Forelimb muscle (tissue), 1 donor: ENCODE measurements at places on chromosomes 1 and 21. TPM values are rescaled to one million over a fixed set of nuclear protein-coding genes. Genes with fewer than 3 reads are reported as not detected.

THEM5 gene
- 0.56 TPM for polyA plus RNA-seq

ETV3L gene
- polyA plus RNA-seq: not detected

CADM3 gene
- polyA plus RNA-seq: 0.47 TPM

DNA sequence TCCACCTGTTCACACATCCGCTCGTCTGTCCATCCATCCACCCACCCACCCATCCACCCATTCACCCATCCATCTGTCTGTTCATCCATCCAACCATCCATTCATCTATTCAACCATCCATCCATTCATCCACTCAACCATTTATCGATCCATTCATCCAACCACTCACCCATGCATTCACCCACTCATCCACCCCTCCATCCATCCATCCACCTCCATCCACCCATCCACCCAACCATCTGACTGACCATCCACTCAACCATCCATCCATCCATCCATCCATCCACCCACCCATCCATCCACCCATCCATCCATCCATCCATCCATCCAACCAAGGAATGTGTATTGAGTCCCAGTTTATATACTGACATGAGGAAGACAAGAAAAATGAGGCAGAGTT lies 73.1 kb downstream of the UMODL1 start:
- no peak for DNase-seq

GRCh38 chr1:51234721-51235425 lies 1.2 kb upstream of the RNF11 start:
- DNase-seq: no peak

GRCh38 chr21:35367553-35367952 lies 318.5 kb upstream of the RUNX1 start:
- no peak for DNase-seq

PROK1 gene
- not detected for polyA plus RNA-seq

- DNase-seq: no peak
Measured at GRCh38 chr1:115596080-115596780, 45.5 kb upstream of the VANGL1 start.

DNA sequence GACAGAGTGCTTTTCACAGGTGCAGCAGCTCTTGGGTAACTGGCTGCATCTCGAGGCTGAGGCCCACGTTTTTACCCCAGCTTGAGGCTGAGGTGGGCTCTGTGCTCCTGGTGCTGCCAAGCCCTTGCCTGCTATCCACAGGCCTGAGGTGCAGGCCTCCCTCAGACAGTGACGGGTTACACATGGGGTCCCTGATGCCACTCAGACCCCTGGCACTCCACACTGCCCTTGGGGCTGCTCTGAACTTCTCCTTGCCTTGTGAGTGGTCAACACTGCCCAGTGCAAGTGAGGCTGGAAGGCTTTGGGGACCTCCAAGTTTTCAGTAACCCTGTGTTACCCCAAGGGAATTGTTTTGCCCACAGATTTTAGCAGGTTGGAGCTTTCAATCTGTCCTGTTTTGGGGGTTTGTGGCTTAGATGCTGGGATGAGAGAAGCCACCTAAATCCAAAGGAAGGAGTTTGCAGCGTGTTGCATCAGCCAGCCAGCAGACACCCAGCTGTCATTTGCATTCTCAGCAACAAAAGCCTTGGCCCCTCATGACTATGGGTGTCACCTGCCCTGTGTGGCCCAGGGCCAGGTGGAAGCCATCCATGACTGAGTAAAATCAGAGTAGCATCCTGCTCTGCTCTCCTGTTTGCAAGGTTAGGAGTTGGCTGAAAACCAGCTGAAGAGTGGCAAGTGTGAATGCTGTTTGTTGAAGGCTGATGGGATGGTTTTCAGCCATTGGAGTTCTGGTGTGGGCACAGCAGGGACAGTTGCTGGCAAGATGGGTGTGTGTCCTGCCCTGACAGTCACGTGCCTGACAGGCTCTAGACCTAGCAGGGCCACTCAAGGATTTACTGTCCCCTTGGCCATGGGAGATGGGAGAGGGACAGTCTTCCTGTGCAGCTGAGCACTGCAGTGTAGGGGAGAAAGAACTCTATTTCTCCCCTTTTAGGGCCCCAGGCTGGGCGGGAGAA lies 3.2 kb downstream of the RNF187 start:
- no peak for DNase-seq

GRCh38 chr1:12525311-12526181 lies 92.5 kb downstream of the DHRS3 start:
- DNase-seq: no peak

GRCh38 chr1:844472-845026 lies 79.2 kb upstream of the SAMD11 start:
- DNase-seq: no peak

GSTM5 gene
- polyA plus RNA-seq: 16.6 TPM

DNA sequence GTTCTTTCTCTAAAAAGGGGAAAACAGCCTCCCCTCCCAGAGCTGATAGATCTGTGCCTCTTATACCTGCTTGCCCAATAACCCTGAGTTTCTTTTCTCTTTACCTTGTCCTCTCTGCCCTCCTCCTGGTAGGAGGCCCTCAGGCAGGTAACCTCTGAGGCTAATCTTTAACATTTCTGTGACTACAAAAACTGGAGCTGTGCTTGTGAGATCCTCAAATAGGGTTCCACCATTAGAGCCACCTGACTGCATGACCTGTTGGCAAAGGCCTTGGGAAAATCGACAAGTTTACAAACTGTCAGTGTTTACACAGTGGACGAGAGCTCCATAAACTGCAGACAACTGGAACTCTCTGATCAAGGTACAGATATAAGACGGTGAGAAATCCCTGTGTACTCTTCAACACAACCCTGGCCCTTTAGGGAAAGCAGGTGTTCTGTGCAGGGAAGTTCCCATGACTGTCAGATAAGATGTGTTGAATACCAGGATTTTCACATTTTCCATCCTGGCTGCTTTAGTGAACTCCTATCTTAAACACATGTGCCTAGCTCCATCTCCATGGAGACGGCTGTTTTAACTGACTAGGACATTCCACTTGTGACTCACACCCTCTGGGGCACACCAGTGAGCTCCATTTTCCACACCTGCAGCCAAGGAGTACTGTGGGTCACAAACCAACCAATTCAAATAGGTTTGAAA lies 38.3 kb downstream of the ECE1 start:
- DNase-seq: no peak

DNA sequence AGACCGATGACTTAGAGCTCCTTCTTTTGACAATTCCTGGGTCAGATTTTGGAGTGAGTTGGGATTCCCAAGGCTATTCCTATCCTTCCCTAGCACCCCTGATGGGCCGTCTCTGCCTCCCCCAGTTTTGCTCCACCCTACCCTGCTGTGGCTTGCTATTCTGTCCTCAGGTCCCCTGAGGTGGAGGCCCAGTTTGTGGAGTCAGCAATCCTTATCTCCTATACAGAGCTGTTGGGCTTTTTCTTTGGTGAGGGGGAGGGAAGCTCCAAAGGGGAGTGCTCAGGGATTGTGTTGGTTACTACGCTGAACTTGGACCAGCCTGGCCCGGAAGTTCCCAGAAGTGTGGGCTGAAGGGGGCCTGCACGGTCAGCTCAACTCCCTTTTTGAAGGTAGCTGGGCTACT lies 7.6 kb downstream of the SESN2 start:
- no peak for DNase-seq

DNA sequence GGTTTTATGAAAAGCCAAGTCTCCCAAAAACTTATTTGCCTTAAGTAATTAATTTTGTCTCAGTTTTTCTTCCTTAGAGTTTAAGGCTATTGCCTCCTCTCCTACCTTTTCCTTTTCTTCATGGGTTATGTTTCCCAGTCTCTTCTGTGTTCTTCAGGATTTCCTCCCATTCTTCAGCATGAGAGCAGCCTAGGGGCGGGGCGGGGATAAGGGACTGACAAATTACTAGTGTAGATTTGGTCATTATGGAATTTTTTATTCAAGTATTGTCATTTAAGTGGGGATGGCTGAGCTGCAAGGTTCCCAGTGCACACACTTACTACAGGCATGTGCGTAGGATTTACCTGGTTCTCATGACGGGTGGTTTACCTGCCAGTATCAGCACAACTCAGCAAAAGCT lies 35.2 kb upstream of the PIGV start:
- DNase-seq: no peak

DNA sequence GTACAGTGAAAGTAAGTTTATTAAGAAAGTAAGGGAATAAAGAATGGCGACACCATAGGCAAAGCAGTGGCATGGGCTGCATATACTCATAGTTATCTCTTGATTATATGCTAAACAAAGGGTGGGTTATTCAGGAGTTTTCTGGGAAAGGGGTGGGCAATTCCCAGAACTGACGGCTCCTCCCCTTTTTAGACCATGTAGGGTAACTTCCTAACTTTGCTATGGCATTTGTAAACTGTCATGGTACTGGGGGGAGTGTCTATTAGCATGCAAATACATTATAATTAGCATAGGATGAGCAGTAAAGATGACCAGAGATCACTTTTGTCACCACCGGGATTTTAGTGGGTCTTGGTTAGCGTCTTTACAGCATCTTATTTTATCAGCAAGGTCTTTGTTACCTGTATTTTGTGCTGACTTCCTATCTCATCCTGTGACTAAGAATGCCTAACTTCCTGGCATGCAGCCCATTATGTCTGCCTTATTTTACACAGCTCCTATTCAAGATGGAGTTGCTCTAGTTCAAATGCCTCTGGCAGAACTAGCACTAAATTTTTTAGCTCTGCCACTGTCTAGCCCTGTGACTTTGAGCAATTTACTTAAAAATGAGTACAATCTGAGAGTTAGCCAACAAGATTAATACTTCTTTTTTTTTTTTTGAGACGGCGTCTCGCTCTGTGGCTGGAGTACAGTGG lies 110.3 kb upstream of the PALMD start:
- DNase-seq: no peak

DNA sequence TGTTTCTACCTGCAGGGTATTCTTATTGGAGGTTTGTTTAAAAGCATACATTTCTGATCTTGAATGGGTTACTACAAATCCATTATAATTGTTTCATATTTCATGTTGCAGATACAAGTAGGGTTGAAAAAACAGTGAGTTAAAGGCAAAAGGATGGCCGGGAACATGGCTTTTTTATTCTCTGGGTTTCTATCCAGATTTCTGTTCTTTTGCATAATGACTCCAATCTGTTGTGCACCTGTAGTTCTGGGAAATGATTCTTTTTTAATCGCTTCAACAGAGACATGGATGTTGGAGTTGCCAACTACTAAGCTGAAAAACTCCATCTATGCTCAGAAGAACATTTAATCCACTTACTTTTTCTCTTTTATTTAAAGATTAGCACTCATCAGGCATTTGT lies 2.7 kb upstream of the ADAMTS1 start:
- DNase-seq: no peak

DNA sequence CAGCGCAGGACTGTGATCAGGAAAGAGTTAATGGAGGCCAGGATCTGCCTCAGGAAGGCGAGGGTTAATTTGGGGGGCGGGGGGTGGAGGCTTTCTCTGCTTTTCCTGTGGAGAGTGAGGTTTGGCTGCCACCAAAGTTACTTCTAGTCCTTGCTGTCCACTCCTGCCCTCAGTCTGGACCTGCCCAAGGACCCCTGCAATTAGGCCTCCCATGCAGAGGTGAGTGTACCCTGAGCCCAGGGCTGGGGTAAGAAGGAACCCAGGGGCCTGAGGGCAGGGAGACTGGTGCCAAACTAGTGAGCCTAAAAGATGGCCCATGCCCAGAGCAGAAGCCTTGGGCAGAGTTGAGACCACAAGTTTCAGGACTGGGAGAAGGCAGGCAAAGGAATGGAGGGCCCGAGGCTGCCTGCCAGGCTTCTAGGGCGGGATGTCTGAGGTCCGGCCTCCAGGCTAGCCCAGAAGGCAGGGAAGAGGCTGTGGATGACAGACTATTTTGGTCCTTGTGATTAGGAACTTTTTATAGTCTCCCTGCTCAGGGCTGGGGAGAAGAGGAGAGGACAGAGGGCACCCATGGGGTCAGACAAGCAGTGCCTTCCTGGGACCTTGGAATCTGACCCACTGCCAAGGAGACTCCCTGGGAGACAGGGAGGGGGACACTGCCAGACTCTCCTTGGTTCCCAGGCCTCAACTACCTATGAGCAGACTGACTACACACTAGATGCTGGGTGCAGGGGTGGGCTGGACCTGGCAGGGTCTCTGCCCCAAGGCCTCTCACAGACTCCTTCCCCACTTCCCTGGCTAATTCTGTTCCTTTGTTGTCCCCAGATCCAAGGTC lies at the start of gene FAM110D:
Gene FAM110D (plus strand): TSS at position 172 of the 835 bp plus-strand sequence. CDS start 2,213 bp downstream, outside the sequence.
- no peak for DNase-seq

ATP1A2 gene
- polyA plus RNA-seq: 81.8 TPM

ZFP69B gene
- polyA plus RNA-seq: 3.1 TPM

GRCh38 chr1:242412921-242413320 lies 111.6 kb downstream of the PLD5 start:
- no peak for DNase-seq

DNA sequence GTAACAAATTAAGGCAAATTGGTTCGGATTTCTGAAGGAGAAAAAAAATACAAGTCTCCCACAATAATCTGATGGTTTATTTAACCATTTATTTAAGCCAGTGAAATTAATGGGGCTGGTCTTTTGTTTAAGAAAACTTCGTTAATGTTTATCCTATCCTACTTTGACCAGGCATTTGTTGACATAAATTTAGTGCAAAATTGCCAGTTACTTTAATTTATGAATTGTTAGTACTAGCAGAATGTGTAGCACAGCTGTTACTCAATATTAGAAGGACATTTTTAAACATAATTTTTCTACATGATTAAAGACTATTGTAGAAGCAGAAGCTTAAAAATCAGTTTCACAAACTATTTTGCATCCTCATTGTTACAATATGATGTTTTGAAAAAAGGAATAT lies 687.6 kb upstream of the PTBP2 start:
- DNase-seq: no peak

ERICH3 gene
- polyA plus RNA-seq: not detected

DNA sequence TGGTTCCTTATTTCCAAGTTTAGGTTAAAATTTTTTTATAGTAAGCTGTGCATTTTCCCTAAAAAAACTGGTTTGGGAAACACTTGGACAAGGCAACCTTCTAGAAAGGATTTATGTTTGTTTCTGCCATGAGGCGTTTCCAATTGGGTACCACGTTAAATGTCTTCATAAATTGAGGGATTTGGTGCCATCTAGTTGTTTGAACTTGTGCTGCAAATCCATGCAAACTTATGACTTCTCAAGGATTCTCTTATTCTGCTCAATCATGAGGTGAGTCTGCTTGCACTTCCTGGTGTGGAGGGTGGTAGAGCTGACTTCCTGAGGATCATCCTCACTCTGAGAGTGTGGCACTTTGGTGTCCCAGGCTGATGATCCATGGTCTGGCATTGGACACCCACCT lies 123.3 kb downstream of the PCNX2 start:
- no peak for DNase-seq

- DNase-seq: no peak
Measured at GRCh38 chr1:33763406-33763805, 100.5 kb upstream of the HMGB4 start.

- no peak for DNase-seq
Measured at GRCh38 chr1:91226741-91227140, 177.9 kb downstream of the HFM1 start.

HAO2 gene
- polyA plus RNA-seq: 0.14 TPM

GRCh38 chr21:45556645-45557615 lies 14.7 kb upstream of the SLC19A1 start:
- no peak for DNase-seq

TAS1R1 gene
- 5.5 TPM for polyA plus RNA-seq
